ENCODE measurements at places on chromosomes 4 and X.

DNA sequence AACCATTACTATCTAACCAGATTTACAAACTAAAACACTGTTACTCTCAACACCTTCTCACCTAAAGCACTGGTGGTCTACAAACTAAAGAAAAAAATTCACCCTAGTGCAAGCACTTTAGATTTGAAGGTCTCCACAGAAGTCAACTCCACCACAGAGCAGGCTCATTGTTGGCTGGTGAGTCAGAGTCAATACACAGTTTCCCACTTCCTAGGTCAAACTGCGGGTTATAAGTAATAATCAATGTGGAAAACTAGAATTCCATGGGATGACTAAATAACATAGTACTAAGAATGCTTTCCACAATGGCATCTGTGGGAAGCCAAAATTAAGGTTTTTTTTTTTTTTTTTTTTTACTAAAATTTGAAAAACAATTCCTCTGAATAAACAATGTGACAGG is 191.8 kb downstream of the PDGFC start:
- no peak for DNase-seq

DNA sequence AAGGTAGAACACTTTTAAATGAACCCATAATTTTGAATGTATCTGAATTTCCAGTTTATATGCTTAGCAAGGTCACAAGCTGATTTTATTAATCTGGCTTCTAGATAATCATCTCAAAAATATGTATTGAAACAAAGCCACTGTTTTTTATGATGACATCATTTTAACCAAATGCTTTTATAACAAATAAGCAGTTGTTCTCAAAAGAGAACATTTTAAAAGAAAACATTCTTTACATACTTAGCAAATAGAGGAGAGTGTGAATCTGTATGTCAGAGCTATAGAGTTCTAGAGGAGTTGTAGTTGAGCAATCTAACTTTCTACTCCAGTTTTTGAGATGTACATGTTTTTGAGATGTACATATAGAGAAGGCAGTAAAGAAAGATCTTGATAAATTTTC is 42.5 kb downstream of the LAMP2 start:
- DNase-seq, result no peak

DNA sequence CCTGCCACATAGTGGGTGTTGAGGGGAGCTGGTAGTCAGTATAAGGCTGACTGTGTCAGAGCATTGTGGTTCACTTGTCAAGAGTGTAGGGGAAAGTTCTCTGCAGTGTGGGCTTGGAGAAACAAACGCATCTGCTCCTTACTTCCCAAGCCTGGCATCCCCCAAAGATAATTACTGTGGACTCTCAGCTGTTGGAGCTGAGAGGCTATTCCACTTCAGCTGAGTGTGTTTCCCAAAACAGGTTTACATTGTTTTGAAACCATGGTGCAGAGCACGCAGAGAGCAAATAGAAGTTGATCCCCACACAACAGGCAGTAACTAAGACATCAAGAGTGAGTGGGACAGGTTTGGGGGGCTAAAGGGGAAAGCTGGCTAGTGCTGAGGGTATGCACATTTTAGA is 181.0 kb upstream of the EOLA2 start:
- DNase-seq, result no peak

GRCh38 chrX:19695884-19696283 is 180.6 kb upstream of the MAP3K15 start:
- DNase-seq, result no peak

DNA sequence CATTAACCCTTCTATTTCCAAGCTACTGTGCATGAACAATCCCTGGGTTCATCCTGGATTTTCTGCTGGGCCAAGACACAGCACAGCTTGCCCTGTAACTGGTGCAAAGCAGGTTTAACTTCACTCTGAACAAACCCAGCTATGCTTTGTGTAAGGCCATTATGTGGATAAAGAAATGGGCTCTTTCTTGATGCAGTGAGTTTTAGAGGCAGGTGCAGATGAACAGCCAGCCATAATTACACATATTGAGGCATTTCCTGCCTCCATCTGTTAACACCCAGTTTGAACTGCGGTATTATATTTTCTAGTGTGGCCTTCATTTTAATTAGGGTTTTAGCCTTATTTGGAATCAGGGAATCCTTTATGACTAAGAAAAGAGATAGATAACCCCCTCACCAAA is 68.7 kb upstream of the ARX start:
- DNase-seq, result no peak

DNA sequence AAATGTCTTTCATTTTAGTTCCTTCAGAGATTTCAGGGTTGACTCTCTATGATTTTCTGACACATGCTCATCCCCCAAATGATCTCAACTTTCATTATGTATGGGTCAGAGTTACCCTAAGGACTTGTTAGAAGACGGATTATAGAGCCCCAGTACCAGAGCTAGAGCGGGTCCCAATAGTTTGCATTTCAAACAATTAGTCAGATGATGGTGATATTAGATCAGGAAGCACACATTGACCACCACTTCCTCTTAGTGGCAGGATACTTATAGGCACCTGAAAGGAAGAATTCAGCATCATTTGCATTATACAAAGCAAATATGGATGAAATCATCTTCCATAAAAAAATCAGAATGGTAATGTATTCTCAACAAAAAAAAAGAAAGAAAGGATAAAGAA is 106.1 kb downstream of the GALNTL6 start:
- DNase-seq, result no peak

DNA sequence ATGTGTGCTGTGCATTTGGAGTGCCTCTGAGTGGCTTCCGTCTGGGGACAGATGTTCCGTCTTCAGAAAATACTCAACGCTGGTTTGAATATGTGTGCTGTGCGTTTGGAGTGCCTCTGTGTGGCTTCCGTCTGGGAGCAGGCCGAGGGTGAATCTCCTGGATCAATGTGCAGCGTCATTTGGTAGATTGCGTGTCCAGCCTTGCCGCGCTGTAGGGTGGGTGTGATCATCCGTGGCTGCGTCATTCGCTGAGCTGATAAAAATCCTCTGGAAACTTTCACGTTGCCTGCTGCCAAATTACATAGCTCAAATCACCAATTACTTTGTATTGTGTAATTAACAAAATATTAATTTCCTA is 12.1 kb downstream of the UVSSA start:
- DNase-seq, result no peak

DNA sequence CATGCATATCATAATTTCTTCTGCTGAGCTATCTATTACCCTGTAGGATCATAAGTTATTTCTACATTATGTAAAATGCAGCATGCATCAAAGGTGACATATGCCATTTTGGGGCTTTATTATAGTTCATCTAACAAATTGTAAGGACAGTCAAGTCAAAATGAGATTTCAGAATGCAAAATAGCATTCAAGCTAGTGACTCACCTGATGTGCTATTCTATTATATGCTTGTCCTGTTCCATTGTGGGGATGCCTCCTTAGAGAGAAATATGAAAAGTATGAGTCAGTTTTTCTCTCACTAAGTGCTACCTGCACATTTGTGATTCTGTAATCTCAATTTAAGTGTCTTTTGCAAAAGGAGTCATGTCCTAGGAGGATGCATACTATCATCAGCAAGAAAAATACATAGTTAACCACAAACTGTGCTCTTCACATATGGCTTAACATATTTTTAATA is 647.0 kb upstream of the PCDH10 start:
- no peak for DNase-seq

DNA sequence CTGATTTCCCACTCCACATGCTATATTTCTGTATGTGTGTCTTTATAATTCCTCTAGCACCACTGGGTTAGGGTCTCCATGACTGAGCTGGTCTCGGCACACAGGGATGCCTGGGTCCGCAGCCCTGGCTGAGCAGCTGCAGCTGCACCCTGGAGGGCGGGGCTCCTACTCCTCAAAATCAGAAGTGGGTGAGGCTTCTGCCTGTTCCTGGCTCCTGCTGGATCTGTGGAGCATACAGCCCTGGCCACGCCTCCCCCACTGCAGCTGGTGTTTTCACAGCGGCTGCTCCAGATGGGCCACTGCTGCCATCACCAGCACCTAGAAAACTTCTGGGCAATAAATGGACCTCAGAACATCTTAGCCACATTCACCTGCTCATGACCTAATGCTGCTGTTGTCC is 30.9 kb downstream of the SPCS3 start:
- no peak for DNase-seq

DNA sequence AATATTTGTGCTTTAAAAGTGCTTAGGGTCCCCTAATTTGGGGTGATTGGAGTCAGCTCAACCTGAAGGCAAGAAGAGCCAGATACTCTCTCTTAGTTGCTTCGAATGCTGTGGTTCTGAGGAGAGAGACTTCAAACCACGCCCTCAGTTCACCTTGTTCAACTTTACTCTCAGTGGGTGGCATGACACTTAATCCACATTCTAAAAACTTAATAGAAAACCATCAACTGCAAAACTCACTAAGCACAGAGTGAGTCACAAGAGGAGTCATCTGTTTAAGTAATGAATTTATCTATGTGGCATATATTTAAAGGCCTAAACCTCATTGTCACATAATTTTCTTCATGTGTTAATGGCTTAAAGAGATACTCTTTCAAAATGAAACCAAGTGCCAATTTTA is 99.5 kb upstream of the SLC4A4 start:
- DNase-seq, result no peak

DNA sequence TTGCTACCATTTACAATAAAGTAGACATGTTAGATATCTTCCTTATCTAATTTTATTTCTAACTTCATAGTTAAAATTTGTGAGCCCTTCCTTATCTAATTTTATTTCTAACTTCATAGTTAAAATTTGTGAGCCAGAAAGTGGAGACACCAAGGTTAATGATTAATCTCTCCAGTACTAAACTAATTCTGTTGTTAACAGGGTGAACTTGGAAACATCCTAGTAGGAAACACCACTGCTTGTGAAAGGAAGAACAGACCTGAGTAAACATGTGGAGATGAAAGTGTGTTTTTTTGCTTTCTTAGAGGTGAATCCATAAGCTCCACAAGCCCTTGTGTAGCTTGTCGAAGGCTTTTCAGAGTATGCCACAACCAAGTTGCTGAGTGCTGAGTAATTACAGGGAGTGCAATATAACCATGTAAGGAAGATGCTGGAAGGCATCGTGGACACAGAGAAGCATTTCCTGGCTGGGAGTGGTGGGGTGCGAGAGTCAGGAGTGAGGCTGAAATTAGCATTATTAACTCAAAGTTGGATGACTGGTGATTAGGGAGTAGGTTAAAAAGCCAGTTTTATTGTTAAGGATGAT is 118.6 kb upstream of the NEIL3 start:
- DNase-seq, result no peak
